Esophagus squamous epithelium (tissue), 5 donors: ENCODE measurements at places on chromosomes 5 and 9. TPM values are rescaled to one million over a fixed set of nuclear protein-coding genes. Genes with fewer than 3 reads are reported as not detected.

MARCHF3 gene
- 2.9 TPM for total RNA-seq

ENHO gene
- total RNA-seq: not detected

EMB gene
- total RNA-seq: 2.2 TPM

ADGRV1 gene
- 1.9 TPM for total RNA-seq

DIRAS2 gene
- total RNA-seq: not detected

OR13C4 gene
- not detected for total RNA-seq

DNA sequence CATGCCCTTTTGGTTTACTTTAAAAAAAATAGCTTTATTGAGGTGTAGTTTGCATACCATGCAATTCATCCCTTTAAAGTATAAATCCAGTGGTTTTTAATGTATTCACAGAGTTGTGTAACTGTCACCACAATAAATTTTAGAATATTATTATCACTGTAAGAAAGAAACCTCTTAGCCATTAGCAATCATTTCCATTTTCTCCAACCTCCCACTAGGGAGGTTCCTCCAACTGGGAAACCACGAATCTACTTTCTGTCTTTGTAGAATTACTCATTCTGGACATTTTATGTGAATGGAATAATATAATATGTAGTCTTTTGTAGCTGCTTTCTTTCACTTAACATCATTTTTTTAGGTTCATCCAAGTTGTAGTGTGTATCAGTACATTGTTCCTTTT, 43.5 kb downstream of the UNC13B start:
- H3K27me3 ChIP-seq: no peaks in the 10 kb centered on the region
- no peak overlapping the region for H3K4me3 ChIP-seq
- no peaks in the 10 kb centered on the region for H3K4me1 ChIP-seq
- DNase-seq: no peak

GRCh38 chr9:104826911-104827310, 63.0 kb downstream of the NIPSNAP3B start:
- H3K36me3 ChIP-seq: peaks cover 20% of the 10 kb centered on the region
- no peak overlapping the region for H3K4me3 ChIP-seq
- H3K4me1 ChIP-seq: no peaks in the 10 kb centered on the region
- H3K27ac ChIP-seq: no peak overlapping the region

DNA sequence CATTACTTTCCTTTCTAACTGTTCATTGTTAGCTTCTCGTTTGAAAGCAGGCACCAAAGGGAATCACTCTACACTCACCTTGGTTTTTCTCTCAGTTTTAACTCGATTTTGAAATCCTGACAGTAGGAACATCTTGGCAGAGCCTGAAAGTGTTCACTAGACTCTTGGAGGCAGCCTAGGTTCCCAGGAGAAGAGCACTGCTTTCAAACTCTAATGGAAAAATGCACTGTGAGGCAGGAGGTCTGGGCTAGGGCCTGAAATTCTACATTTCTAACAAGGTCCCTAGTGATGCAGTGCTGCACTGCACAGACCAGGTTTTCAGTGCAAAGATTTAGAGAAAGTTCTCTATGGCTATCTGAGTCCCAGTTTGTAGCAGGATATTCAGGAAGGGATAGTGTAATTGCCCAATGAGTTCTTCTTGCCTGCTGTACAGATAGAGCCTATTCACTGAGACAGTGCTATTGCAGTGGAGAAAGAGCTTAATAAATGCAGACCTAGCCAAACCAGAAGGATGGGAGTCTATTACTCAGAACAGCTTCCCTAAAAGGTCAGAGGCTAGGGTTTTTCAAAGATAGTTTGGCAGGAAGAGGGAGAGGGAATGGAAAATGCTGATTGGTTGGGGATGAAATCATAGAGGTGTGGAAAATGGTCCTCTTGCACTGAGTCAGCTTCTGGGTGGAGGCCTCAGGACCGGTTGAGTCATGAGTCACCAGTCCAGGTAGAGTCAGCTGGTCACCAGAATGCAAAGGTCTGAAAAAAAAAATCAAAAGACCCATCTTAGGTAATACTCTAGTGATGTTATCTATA, 153.9 kb downstream of the GPBP1 start:
- no peak for DNase-seq
- no peak overlapping the region for H3K27ac ChIP-seq
- no peak overlapping the region for H3K4me3 ChIP-seq

GRCh38 chr9:125586172-125586511, 120.9 kb downstream of the MAPKAP1 start:
- H3K27ac ChIP-seq: no peak overlapping the region
- no peaks in the 10 kb centered on the region for H3K27me3 ChIP-seq
- H3K4me3 ChIP-seq: no peak overlapping the region
- H3K4me1 ChIP-seq: no peaks in the 10 kb centered on the region

DNA sequence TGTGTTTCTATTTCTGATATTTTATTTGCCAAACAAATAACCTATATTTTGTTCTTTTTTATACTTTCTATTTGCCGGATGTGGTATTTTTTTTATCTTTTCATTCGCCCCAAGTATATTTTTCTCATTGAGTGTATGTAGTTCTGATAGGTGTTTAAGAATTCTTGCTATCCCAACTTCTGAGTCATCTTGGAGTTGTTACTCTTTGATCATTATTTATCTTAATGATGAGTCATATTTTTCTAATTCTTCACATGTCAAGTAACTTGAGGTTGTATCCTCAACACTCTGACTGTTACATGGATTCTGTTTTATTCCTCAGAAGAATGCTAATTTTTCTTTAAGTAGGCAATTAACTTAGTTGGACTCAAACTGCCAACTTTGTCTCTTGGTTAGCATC, 498.1 kb downstream of the TLE1 start:
- no peaks in the 10 kb centered on the region for H3K4me1 ChIP-seq
- no peak overlapping the region for H3K27ac ChIP-seq
- no peak for DNase-seq
- H3K4me3 ChIP-seq: no peak overlapping the region
- H3K36me3 ChIP-seq: no peaks in the 10 kb centered on the region
- H3K27me3 ChIP-seq: no peaks in the 10 kb centered on the region

DNA sequence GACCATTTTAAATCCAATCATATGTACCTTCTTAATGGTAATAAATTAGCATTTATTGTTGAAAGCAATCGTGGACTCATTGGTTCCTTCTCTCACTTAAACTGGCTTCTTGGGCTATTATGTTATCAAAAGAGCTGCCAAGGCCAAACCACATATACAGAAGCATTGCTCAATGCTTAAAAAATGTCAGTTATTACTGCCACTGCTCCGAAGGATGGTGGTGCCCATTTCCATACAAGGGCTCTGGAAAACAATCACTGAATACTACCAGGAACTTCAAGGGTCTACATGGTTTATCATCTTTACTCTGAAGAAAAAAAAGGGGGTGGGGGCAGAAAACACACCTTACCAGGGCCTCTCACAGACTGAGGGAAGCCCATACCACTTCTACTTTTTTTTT, 104.3 kb downstream of the GNAQ start:
- H3K4me3 ChIP-seq: no peak overlapping the region
- peaks cover 4% of the 10 kb centered on the region for H3K4me1 ChIP-seq
- no peak overlapping the region for H3K27ac ChIP-seq
- H3K36me3 ChIP-seq: no peaks in the 10 kb centered on the region

- peaks cover 2% of the 10 kb centered on the region for H3K27me3 ChIP-seq
- peaks cover 26% of the 10 kb centered on the region for H3K4me1 ChIP-seq
- DNase-seq: no peak
- H3K27ac ChIP-seq: no peak overlapping the region
- H3K4me3 ChIP-seq: no peak overlapping the region
- peaks cover 21% of the 10 kb centered on the region for H3K36me3 ChIP-seq
These were observed 4.6 kb downstream of the TUBB4B start for GRCh38 chr9:137245450-137246421.

- no peaks in the 10 kb centered on the region for H3K36me3 ChIP-seq
- peaks cover 58% of the 10 kb centered on the region for H3K4me1 ChIP-seq
- DNase-seq: no peak
- no peak overlapping the region for H3K4me3 ChIP-seq
- no peak overlapping the region for H3K27ac ChIP-seq
These were observed 2.6 kb downstream of the STRBP start for GRCh38 chr9:123265833-123266232.

DNA sequence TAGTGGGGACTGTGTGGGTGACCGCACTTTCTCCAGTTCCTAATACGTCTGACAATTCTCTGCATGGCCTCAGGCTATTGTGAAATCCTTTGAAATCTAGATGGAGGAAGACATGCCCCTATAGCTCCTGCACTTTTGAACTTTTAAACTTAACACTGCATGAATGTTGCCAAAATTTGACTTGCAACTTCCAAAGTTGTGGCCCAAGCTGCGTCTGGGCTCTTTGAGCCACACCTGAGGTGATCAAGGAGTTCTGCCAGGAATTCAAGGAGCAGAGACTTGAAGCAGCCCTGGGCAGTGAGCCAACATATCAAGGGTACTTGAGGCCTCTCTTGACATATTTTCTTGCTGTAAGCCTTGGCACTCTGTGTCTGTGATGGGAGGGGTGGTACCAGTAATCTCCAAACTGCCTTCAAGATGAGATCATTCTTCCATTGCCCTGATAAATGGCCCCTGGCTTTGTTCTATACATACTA, 1336.1 kb upstream of the CDH9 start:
- no peaks in the 10 kb centered on the region for H3K4me1 ChIP-seq
- no peaks in the 10 kb centered on the region for H3K27me3 ChIP-seq
- no peaks in the 10 kb centered on the region for H3K36me3 ChIP-seq

- no peaks in the 10 kb centered on the region for H3K27me3 ChIP-seq
- H3K27ac ChIP-seq: no peak overlapping the region
- DNase-seq: no peak
- no peaks in the 10 kb centered on the region for H3K36me3 ChIP-seq
These were observed 55.3 kb downstream of the SEMA5A start for GRCh38 chr5:9490494-9491097.

GRCh38 chr9:83432104-83432627, 106.0 kb downstream of the FRMD3 start:
- peaks cover 27% of the 10 kb centered on the region for H3K4me1 ChIP-seq
- H3K36me3 ChIP-seq: no peaks in the 10 kb centered on the region
- H3K27ac ChIP-seq: peak overlapping the region; percentile 2
- DNase-seq: no peak
- H3K27me3 ChIP-seq: no peaks in the 10 kb centered on the region

DNA sequence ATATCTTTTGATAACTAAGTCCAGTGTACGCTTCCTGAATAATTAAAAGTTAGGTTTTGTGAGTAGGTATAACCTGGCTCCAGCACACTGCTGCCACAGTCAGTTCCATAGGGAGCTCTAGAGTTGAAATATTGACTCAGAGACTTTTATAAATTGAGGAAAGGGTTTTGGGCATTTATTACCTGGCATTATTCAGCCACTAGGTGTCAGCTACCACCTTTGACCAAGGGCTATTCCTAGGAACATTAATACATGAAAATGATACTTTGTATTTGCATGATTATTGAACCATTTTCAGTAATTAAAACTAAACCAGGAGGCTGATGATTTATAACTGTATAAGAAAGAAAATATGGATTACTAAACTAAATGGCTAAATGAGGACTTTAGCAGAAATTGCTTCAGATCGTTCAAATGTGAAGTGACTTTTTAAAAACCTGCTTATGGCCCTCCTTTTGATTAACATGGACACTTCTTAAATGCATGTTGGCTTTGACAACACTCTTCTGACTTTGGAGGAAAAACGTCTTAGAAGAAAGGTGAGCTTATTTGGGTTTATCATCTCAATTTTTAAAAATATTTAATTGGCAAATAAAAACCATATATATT, 83.0 kb downstream of the SMC2 start:
- H3K4me1 ChIP-seq: no peaks in the 10 kb centered on the region
- H3K4me3 ChIP-seq: no peak overlapping the region
- no peaks in the 10 kb centered on the region for H3K36me3 ChIP-seq
- DNase-seq: no peak
- H3K27ac ChIP-seq: no peak overlapping the region

DNA sequence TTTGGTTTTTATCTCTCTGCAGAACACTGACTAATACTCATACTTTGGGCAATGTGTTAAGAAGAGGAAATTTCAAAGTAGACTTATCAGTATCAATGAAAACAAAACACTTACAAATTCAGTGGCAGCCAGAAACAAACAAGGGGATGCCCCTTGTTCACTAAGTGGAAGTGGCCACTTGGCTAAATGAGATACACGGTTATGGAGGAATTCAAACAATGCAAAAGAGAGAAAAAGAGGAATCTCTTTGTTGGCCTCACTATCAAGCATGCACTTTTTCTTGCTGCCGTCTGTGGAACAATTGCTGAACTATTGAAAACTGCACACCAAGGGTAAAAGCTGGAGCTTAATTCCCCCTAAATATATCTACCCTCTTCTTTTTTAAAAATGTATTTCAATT, 2044.9 kb upstream of the CDH6 start:
- DNase-seq: no peak
- no peaks in the 10 kb centered on the region for H3K27me3 ChIP-seq
- H3K27ac ChIP-seq: no peak overlapping the region

GRCh38 chr9:33143241-33143661, 23.9 kb downstream of the B4GALT1 start:
- H3K27me3 ChIP-seq: no peaks in the 10 kb centered on the region
- DNase-seq: no peak
- no peak overlapping the region for H3K27ac ChIP-seq
- H3K4me3 ChIP-seq: no peak overlapping the region
- no peaks in the 10 kb centered on the region for H3K36me3 ChIP-seq

DNA sequence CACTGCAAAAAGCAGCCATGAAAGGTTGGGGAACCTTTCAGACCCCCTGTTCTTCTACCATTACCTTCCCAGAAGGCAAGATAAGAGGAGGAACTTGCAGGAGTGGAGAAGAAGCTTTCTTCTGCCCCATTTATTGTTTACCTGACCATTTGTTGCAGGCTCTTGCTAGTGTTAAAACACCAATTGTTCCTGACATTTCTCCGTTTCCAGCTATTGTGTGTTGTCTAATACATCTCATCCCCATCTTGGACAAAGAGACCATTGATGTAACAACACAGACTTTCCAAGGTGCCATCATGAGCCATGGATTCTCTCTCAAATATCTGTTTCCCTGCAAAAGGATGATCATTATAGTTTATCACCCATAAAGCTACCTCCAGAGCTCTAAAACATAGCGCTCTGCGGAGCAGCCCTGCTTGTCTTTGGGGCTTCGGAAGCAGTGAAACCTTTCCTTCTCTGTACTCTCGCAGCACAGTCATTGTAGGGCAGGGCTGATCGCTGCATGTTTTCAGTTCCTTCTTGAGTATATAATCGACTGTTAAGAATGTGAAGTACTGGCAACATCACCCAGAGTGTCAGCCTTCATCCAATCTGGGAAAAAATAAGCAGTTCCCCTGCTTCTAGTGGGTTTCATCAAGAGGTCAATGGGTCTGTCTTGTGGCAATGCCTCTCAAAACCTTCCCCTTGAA, 680.0 kb downstream of the SEMA5A start:
- H3K27ac ChIP-seq: no peak overlapping the region
- H3K36me3 ChIP-seq: no peaks in the 10 kb centered on the region
- no peak for DNase-seq
- H3K4me1 ChIP-seq: no peaks in the 10 kb centered on the region
- H3K27me3 ChIP-seq: no peaks in the 10 kb centered on the region
